ENCODE measurements at places on chromosomes 16 and 17. TPM values are rescaled to one million over a fixed set of nuclear protein-coding genes. Genes with fewer than 3 reads are reported as not detected.

GRCh38 chr16:67641779-67642708 lies 2.9 kb upstream of the CARMIL2 start:
- H3K27ac ChIP-seq: no peak overlapping the region
- no peaks in the 10 kb centered on the region for H3K4me1 ChIP-seq
- no peak overlapping the region for H3K4me3 ChIP-seq
- peaks cover 10% of the 10 kb centered on the region for H3K36me3 ChIP-seq
- DNase-seq: no peak

DNA sequence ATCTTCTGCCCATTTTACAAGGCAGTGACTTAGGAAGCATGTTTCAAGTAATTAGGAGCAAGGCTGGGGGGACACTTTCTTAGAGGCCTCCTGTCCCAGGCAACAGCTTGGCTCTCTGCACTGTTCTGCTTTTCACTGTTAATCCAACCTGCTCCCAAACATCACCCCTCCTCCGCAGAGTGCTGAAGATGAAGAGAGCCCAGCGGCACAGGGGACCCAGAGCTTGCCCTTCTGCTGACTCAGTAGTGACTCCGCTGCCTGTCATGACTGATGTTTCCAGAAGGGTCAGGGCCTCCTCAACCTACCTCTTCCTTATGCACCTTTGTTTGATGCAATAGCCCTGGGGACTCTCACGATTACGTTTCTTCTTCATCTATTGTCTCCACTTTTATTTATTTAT lies 38.9 kb upstream of the NDRG4 start:
- DNase-seq: no peak
- H3K36me3 ChIP-seq: no peaks in the 10 kb centered on the region
- H3K4me1 ChIP-seq: peaks cover 11% of the 10 kb centered on the region
- no peak overlapping the region for H3K27ac ChIP-seq
- H3K27me3 ChIP-seq: peaks cover 51% of the 10 kb centered on the region
- no peak overlapping the region for H3K4me3 ChIP-seq

Gene TACO1
- total RNA-seq: 15.4 TPM

DNA sequence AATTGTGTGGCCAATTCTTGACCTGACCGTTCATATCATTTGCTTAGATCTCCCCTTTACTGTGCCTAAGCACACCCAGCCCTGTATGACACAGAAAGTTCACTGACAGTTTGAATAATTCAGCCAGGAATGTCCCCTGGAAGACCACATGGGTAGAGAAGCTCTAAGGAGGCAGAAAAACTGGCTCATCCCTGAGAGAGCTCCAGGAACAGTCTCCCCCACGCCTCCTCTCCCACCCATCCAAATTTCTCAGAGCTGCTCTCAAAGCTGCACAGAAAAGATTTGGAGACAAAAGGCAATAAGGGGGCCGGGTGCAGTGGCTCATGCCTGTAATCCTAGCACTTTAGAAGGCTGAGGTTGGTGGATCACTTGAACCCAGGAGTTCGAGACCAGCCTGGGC lies 11.2 kb downstream of the PRAC1 start:
- peaks cover 72% of the 10 kb centered on the region for H3K27me3 ChIP-seq
- no peak overlapping the region for H3K4me3 ChIP-seq
- no peaks in the 10 kb centered on the region for H3K4me1 ChIP-seq
- no peaks in the 10 kb centered on the region for H3K36me3 ChIP-seq
- DNase-seq: no peak

DNA sequence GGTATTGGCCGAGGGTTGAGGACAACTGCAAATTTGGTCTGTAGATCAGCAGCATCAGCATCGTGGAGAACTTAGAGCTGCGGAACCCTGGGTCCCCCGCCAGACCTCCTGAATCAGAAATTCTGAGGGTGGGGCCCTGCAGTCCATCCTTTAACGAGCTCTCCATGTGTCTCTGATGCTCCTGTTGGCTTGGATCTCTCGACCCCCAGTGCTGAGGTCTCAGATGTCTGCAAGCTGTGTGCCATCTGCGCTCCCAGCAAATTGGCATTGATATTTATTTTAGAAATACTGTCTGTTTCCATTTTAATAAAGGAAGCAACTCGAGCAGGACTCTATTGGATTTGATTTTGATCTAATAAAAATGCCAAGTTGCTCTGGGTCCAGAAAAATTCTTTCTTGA lies 250.0 kb downstream of the KATNIP start:
- no peak overlapping the region for H3K4me3 ChIP-seq
- H3K27me3 ChIP-seq: no peaks in the 10 kb centered on the region
- H3K4me1 ChIP-seq: no peaks in the 10 kb centered on the region
- H3K36me3 ChIP-seq: no peaks in the 10 kb centered on the region

Gene CPNE7
- total RNA-seq: 18.4 TPM

- 0 out of 2 replicates have a peak, but pooled peaks cover 3% of the 10 kb centered on the region for H3K36me3 ChIP-seq
- H3K4me3 ChIP-seq: no peak overlapping the region
- peaks cover 12% of the 10 kb centered on the region for H3K4me1 ChIP-seq
- DNase-seq: no peak
- H3K27ac ChIP-seq: no peak overlapping the region
- H3K27me3 ChIP-seq: no peaks in the 10 kb centered on the region
These were observed 5.4 kb upstream of the NFATC3 start for GRCh38 chr16:68079626-68080344.

GRCh38 chr16:79318143-79318899 lies 282.2 kb downstream of the MAF start:
- peak; percentile 60 for DNase-seq
- no peaks in the 10 kb centered on the region for H3K36me3 ChIP-seq
- H3K4me3 ChIP-seq: no peak overlapping the region
- H3K27ac ChIP-seq: no peak overlapping the region
- H3K27me3 ChIP-seq: no peaks in the 10 kb centered on the region
- H3K4me1 ChIP-seq: peaks cover 23% of the 10 kb centered on the region

Gene E4F1
- 42.0 TPM for total RNA-seq

Gene CNTROB
- total RNA-seq: 18.5 TPM

- no peak for DNase-seq
- H3K4me3 ChIP-seq: no peak overlapping the region
- no peak overlapping the region for H3K27ac ChIP-seq
- H3K4me1 ChIP-seq: peaks cover 7% of the 10 kb centered on the region
- no peaks in the 10 kb centered on the region for H3K36me3 ChIP-seq
These were observed 5.7 kb downstream of the GPR179 start for GRCh38 chr17:38338053-38338452.

- H3K27ac ChIP-seq: no peak overlapping the region
- H3K4me3 ChIP-seq: no peak overlapping the region
- peaks cover 4% of the 10 kb centered on the region for H3K36me3 ChIP-seq
- no peak for DNase-seq
These were observed 34.3 kb upstream of the LGALS9 start for GRCh38 chr17:27596566-27597187.

- H3K4me3 ChIP-seq: no peak overlapping the region
- no peaks in the 10 kb centered on the region for H3K27me3 ChIP-seq
- H3K4me1 ChIP-seq: peaks cover 31% of the 10 kb centered on the region
- no peak overlapping the region for H3K27ac ChIP-seq
These were observed 13.7 kb downstream of the ACSM1 start for GRCh38 chr16:20683812-20684211.

DNA sequence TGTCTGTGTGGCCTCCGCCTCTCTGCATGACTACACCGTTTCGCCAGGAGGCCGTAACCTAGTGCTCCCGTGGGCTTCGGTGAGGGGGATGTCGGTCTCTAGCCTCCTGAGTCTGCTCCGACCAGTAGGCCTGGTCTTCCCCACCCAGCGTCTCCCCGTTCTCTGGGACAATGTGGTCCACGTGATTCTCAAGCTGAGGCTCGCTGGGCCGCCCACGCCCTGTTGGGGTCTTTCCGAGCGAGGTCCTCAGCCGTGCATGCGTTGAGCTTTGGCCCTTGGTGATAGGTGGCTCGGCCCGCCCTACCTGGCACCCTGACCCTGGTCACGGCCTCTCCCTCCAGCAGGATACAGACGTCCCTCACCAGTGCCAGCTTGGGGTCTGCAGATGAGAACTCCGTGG lies 30.9 kb downstream of the TSC2 start:
- H3K4me3 ChIP-seq: no peak overlapping the region
- no peaks in the 10 kb centered on the region for H3K4me1 ChIP-seq
- DNase-seq: no peak
- no peaks in the 10 kb centered on the region for H3K36me3 ChIP-seq
- 0 out of 2 replicates have a peak overlapping the region, but pooled peaks have one; percentile 9 for H3K27ac ChIP-seq

- H3K27ac ChIP-seq: no peak overlapping the region
- peaks cover 6% of the 10 kb centered on the region for H3K27me3 ChIP-seq
- H3K4me3 ChIP-seq: no peak overlapping the region
- no peaks in the 10 kb centered on the region for H3K36me3 ChIP-seq
These were observed 6.2 kb downstream of the JPH3 start for GRCh38 chr16:87608400-87608985.

DNA sequence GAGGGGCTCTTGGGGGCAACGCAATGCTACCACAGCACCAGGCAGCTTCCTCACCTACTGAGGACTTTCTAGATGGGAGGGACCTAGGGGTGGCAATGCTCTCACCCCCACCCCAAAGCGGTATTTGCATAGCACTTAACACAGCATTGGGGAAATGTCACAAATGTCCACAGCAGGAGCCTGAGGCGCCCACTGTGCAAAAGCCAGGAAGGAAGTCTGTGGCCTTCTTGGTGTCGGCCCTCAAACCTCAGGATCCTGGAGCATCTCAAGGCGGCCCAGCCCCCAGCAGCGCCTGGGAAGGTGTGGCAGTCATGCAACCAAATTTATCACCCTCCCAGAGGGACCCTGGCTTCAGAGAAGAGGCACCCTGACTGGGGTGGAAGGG lies 45.3 kb downstream of the WNT3 start:
- no peaks in the 10 kb centered on the region for H3K36me3 ChIP-seq
- H3K4me1 ChIP-seq: peaks cover 25% of the 10 kb centered on the region
- H3K27ac ChIP-seq: 0 out of 2 replicates have a peak overlapping the region, but pooled peaks have one; percentile 1
- H3K27me3 ChIP-seq: peaks cover 84% of the 10 kb centered on the region
- peak overlapping the region; percentile 36 for H3K4me3 ChIP-seq

Gene KCNJ12
- total RNA-seq: 0.97 TPM

Gene BFAR
- 126 TPM for total RNA-seq

- peaks cover 12% of the 10 kb centered on the region for H3K27me3 ChIP-seq
- H3K4me3 ChIP-seq: peak overlapping the region; percentile 92
- H3K36me3 ChIP-seq: no peaks in the 10 kb centered on the region
- DNase-seq: no peak
- H3K27ac ChIP-seq: no peak overlapping the region
These were observed 17.2 kb downstream of the ADAM11 start for GRCh38 chr17:44775838-44776621.

GRCh38 chr17:7318121-7318860 lies 3.1 kb upstream of the GPS2 start:
- H3K27me3 ChIP-seq: no peaks in the 10 kb centered on the region
- H3K4me1 ChIP-seq: peaks cover 6% of the 10 kb centered on the region
- no peak overlapping the region for H3K27ac ChIP-seq
- H3K4me3 ChIP-seq: no peak overlapping the region
- peaks cover 37% of the 10 kb centered on the region for H3K36me3 ChIP-seq

Gene KRT12
- not detected for total RNA-seq

- H3K4me3 ChIP-seq: no peak overlapping the region
- H3K27me3 ChIP-seq: no peaks in the 10 kb centered on the region
- DNase-seq: no peak
- no peak overlapping the region for H3K27ac ChIP-seq
- H3K4me1 ChIP-seq: no peaks in the 10 kb centered on the region
These were observed 8.3 kb downstream of the LIG3 start for GRCh38 chr17:34988644-34989043.

GRCh38 chr17:63295288-63295687 lies 150.8 kb downstream of the CYB561 start:
- H3K4me3 ChIP-seq: no peak overlapping the region
- no peak overlapping the region for H3K27ac ChIP-seq
- no peak for DNase-seq
- H3K4me1 ChIP-seq: peaks cover 29% of the 10 kb centered on the region
- H3K36me3 ChIP-seq: no peaks in the 10 kb centered on the region

GRCh38 chr17:79340333-79341221 lies 266.0 kb downstream of the ENGASE start:
- no peaks in the 10 kb centered on the region for H3K27me3 ChIP-seq
- DNase-seq: no peak
- no peak overlapping the region for H3K27ac ChIP-seq

Gene NECAB2
- 1.4 TPM for total RNA-seq

DNA sequence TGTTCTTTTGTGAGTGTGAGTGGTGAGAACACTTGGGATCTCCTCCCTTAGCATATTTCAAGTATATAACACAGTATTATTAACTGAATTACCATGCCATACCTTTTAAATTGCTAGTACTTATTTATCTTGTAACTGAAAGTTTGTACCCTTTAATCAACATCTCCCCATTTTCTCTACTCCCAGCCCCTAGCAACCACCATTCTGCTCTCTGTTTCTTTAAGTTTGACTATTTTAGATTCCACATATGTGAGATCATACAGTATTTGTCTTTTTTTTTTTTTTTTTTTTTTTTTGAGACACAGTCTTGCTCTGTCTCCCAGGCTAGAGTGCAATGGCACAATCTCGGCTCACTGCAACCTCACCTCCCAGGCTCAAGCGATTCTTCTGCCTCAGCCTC lies 117.6 kb upstream of the CACNG3 start:
- peak overlapping the region; percentile 81 for H3K27ac ChIP-seq
- H3K4me1 ChIP-seq: peaks cover 29% of the 10 kb centered on the region
- no peak overlapping the region for H3K4me3 ChIP-seq
- no peaks in the 10 kb centered on the region for H3K27me3 ChIP-seq
- no peaks in the 10 kb centered on the region for H3K36me3 ChIP-seq
- DNase-seq: no peak

Gene HID1
- 8.7 TPM for total RNA-seq

DNA sequence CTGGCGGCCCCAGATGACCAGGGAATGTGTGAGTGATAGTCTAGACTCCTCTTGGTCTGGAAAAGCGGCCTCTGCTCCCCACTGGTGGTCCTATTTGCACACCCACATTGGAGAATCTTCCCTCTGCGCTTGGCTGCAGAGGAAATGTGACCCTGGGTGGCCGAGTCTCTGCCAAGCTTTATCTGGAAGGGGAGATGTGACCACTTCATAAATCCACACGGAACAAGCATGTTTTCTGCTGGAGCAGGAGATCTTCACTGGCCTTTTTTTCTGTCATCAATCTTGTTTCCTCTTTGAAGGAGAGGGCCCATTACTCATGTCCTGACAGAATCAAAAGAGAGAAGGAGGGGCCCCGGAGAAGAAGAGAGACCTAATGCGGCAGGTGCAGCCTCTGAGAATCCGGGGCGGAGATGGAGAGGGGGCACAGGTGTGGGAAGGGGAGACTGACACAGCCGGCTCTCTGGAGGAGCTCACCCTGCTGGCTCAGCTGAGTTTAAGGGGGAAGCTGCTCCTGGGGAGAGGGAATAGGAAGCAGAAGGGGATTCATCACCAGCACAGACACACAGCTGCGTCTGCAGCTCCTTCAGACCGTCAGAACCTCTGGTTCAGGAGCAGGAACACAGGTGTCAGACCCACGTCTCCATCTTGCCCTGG lies 116.3 kb downstream of the SOX9 start:
- DNase-seq: no peak
- no peaks in the 10 kb centered on the region for H3K36me3 ChIP-seq
- H3K27me3 ChIP-seq: no peaks in the 10 kb centered on the region
- H3K4me3 ChIP-seq: no peak overlapping the region

Gene PRR29
- 0.74 TPM for total RNA-seq

- DNase-seq: no peak
- H3K36me3 ChIP-seq: 0 out of 2 replicates have a peak, but pooled peaks cover 7% of the 10 kb centered on the region
- H3K27ac ChIP-seq: peak overlapping the region; percentile 73
These were observed 26.9 kb downstream of the GPRC5B start for GRCh38 chr16:19857593-19858339.

Gene AATK
- 2.3 TPM for total RNA-seq
